Type B pancreatic cell (in vitro differentiated cells): ENCODE measurements at places on chromosomes 6 and 20. TPM values are rescaled to one million over a fixed set of nuclear protein-coding genes. Genes with fewer than 3 reads are reported as not detected.
A peak's percentile ranks its signal among the peaks of the same experiment; 100 is the strongest.

DNA sequence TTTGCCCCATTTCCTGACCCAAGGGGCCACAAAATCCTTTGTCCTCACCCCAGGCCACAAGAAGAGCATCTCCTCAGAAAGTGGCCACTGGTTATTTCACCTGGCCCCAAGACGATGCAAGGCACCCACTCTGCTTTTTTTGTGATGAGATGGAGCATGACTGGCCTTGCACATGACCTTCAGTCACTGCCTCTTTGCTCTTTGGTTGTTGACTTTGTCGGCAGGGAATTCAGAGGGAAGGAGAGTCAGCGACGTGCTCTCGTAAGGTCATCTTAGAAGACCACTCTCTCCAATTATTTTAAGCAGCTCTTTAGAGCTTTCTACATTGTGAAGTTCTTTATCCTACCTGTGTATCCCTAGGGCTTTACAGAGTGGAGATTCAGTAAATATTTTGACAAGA lies 306.7 kb downstream of the PLCB1 start:
- no peak overlapping the region for H3K4me3 ChIP-seq
- no peak for DNase-seq
- no peaks in the 10 kb centered on the region for H3K27me3 ChIP-seq
- no peaks in the 10 kb centered on the region for H3K36me3 ChIP-seq
- no peak overlapping the region for H3K27ac ChIP-seq
- peaks cover 7% of the 10 kb centered on the region for H3K4me1 ChIP-seq

DNA sequence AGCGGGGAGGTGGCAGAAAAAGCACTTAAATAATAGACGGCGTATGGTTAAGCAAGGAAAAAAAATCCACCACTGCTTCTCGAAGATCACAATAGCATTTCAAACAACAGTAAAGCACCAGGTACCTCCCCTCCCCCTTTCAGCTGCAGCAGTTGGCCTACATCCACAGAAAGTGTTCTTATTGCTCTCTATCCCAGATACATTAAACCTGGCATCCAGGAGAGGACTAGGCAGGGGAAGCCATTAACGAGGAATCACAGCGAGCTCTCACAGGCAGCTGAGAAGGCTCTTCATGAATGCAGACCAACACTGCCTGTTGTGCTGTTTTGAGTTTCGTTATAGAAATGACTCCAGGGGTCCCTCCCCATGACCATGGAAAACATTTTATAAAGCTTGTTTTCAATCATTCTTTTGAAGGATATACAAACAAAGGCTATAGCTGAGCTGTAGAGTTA lies 11.8 kb downstream of the FYN start:
- DNase-seq, result no peak
- peaks cover 8% of the 10 kb centered on the region for H3K36me3 ChIP-seq
- H3K4me1 ChIP-seq, result peaks cover 47% of the 10 kb centered on the region
- peak overlapping the region; percentile 17 for H3K27ac ChIP-seq

GRCh38 chr6:159174263-159174969 lies 5.2 kb downstream of the FNDC1 start:
- peaks cover 80% of the 10 kb centered on the region for H3K27me3 ChIP-seq
- H3K4me1 ChIP-seq, result peaks cover 7% of the 10 kb centered on the region
- H3K27ac ChIP-seq, result no peak overlapping the region
- no peak overlapping the region for H3K4me3 ChIP-seq

DNA sequence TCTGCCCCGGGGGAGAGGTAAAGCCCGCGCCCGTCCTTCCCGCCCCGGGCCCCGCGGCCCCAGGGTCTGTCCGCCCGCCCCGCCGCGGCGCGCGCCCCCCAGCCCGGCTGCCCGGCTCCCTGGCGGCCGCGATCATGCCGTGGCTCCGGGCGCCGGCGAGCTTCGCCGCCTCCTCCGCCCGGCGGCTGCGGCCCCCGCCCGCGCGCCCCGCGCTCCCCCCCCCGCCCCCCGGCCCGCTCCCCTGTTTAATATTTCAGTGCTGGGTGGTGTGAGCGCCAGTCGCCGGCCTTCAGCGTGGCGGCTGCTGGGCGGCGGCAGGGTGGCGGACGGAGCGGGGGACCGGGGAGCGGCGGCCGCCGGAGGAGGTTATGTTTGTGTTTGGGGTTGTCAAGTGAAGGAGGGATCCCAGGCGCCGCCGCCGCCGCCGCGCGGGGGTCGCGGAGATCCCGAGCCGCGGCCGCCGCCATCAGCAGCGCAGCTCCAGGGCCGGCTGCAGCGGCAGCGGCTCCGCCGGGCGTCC lies at the start of gene HIVEP1:
Gene HIVEP1 (plus strand): TSS at position 275 of the 520 bp plus-strand sequence. CDS start 3,317 bp downstream, outside the sequence.
- peak within 1 kb of the TSS; percentile 91 for H3K4me3 ChIP-seq
- H3K36me3 ChIP-seq, result peaks cover 20% of the 10 kb centered on the region
- peak; percentile 74 for DNase-seq
- peak within 1 kb of the TSS; percentile 96 for H3K27ac ChIP-seq
- H3K4me1 ChIP-seq, result peaks cover 32% of the 10 kb centered on the region

The MMP24 gene
- 2.2 and 2.6 TPM in 2 replicates for total RNA-seq

The HTR1E gene
- total RNA-seq, result 0.39 and 0.52 TPM in 2 replicates

The NRSN1 gene
- 0.17 TPM in 1 of 2 replicates, not detected in the other for total RNA-seq

DNA sequence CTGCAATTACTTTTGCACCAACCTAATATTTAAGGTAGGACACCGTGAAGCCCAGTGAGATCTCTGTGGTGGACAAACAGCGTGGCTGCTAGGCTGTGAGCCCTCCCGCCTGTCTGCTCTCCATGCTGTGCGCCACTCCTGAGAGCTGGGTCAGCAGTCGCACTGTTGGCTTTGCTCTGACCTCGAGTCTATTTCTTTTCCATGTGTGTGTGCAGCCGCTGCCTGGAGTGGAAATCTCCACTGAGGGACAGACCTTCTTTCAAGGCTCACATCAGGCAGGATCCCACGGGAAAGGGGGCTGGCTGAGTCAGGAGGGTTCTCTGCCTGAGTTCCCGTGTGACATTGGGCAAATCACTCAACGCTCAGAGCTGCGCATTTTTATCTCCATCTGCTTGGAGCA lies 27.1 kb downstream of the RIPOR3 start:
- peaks cover 2% of the 10 kb centered on the region for H3K27me3 ChIP-seq
- peak overlapping the region; percentile 96 for H3K27ac ChIP-seq
- no peak overlapping the region for H3K4me3 ChIP-seq

The IL20RA gene
- 0.90 and 1.7 TPM in 2 replicates for total RNA-seq

The LTB gene
- total RNA-seq, result 0.34 and 1.0 TPM in 2 replicates

The TMEM181 gene
- total RNA-seq, result 26.3 and 26.5 TPM in 2 replicates

DNA sequence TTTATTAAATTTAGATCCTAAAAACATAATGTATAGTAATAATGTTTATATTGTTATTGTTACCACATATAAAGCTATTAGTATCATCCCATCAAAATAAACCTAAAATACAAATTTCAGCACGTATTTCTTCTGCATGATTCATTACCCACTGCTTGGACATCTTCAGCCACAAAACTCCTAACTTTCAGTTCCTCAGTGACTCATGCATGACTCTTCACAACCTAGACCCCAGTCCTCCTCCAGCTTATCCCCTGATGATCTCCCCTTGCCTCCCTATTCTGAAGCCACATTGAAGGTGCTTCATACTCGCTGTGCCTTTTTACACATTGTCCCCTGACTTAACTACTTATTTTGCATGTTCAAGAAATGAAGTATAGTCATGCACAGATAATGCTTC lies 11.2 kb upstream of the GPRC6A start:
- no peaks in the 10 kb centered on the region for H3K36me3 ChIP-seq
- H3K4me1 ChIP-seq, result no peaks in the 10 kb centered on the region
- no peak for DNase-seq
- no peak overlapping the region for H3K4me3 ChIP-seq

DNA sequence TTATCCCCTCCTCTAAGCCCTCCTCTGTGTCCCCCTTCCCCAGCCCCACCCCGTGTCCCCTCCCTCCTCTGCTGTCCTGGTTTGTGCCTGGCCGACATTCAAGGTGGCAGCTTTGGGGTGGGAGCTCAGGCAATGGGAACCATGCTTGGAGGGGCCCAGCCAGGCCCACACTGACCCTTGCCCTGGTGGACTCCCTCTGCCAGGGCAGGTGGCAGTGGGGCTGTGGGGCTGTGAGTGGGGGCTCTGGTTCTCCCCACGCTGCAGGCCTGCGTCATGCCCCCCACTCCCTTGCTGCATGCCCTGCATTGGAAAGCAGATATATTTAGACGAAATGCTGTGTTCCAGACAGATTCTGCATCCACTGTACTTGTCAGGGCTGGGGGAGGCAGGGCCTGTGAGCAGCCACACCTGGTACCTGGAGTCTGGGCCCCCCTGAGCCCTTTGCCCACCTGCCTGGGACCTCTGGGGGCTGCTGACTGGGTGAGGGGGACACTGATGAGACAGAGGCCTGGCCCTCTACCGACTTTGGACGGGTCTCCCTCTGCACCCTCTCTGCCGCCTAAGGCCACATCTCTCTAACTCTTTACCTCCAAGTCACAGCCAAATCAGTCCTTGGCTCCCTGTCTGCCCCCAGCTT lies 14.2 kb downstream of the DLGAP4 start:
- no peak overlapping the region for H3K4me3 ChIP-seq
- peaks cover 27% of the 10 kb centered on the region for H3K27me3 ChIP-seq
- no peak overlapping the region for H3K27ac ChIP-seq
- DNase-seq, result no peak
- no peaks in the 10 kb centered on the region for H3K4me1 ChIP-seq

The GTSF1L gene
- not detected in 2 replicates for total RNA-seq

The TSPO2 gene
- total RNA-seq, result not detected in 2 replicates

- H3K36me3 ChIP-seq, result no peaks in the 10 kb centered on the region
- H3K27me3 ChIP-seq, result peaks cover 10% of the 10 kb centered on the region
- no peaks in the 10 kb centered on the region for H3K4me1 ChIP-seq
- no peak overlapping the region for H3K4me3 ChIP-seq
Observed at GRCh38 chr20:63403403-63404105, 42.4 kb upstream of the CHRNA4 start.

The FRK gene
- total RNA-seq, result 6.2 and 13.2 TPM in 2 replicates

The PSORS1C2 gene
- total RNA-seq, result not detected in 2 replicates

DNA sequence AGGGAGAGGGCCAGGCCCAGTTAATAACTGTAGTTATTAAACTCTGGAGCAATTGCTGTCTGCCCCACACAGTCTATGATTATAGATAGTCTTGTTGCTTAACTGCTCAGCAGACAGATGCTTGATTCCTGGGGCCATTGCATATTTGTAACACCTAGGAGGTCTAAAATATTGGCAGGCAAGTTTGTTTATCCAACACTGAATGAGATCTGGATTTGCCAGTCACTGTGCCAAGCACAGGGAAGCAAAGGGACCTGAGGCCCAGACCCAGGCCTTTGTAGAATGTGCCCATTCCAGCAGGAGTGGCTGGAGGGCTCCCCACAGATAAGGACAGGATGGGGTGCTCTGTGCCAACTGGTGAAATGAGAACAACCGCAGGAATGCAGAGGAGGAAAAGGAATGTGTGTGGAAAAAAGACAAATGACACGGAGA lies 17.6 kb upstream of the ENTPD6 start:
- H3K27ac ChIP-seq, result no peak overlapping the region
- no peak overlapping the region for H3K4me3 ChIP-seq
- H3K27me3 ChIP-seq, result peaks cover 37% of the 10 kb centered on the region
- peaks cover 6% of the 10 kb centered on the region for H3K4me1 ChIP-seq
- no peaks in the 10 kb centered on the region for H3K36me3 ChIP-seq

GRCh38 chr20:53897884-53898555 lies 172.4 kb downstream of the BCAS1 start:
- no peak for DNase-seq
- no peaks in the 10 kb centered on the region for H3K27me3 ChIP-seq
- no peak overlapping the region for H3K4me3 ChIP-seq
- H3K36me3 ChIP-seq, result no peaks in the 10 kb centered on the region

GRCh38 chr6:14383393-14384174 lies 266.0 kb downstream of the CD83 start:
- no peak overlapping the region for H3K4me3 ChIP-seq
- H3K4me1 ChIP-seq, result peaks cover 35% of the 10 kb centered on the region
- DNase-seq, result no peak
- H3K27me3 ChIP-seq, result peaks cover 2% of the 10 kb centered on the region
- peaks cover 5% of the 10 kb centered on the region for H3K36me3 ChIP-seq

DNA sequence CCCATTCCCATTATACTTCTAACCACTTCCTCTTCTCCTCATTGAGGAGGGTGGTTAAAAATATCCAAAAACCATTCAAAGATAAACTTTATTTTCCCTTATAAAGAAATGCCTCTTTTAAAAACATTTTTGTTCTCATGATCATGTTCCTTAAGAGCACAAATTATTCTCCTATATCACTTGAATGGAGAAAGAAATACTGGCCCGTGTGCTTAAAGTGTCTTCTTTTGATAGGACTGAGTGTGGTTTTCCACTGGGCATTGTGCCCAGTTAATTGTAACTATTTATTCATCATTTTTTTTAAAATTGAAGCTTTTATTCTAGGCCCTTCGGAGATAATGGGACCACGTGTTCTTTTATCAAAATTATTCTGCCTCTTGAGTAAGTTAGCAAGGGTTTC lies 871.5 kb downstream of the QKI start:
- no peaks in the 10 kb centered on the region for H3K36me3 ChIP-seq
- DNase-seq, result no peak
- no peak overlapping the region for H3K27ac ChIP-seq
- H3K4me3 ChIP-seq, result no peak overlapping the region

- H3K27me3 ChIP-seq, result peaks cover 49% of the 10 kb centered on the region
- H3K27ac ChIP-seq, result no peak overlapping the region
- no peaks in the 10 kb centered on the region for H3K36me3 ChIP-seq
- DNase-seq, result no peak
- H3K4me1 ChIP-seq, result peaks cover 35% of the 10 kb centered on the region
Observed at GRCh38 chr6:40326714-40327421, 260.3 kb downstream of the LRFN2 start.

The CPXM1 gene
- 6.6 and 106 TPM in 2 replicates for total RNA-seq

DNA sequence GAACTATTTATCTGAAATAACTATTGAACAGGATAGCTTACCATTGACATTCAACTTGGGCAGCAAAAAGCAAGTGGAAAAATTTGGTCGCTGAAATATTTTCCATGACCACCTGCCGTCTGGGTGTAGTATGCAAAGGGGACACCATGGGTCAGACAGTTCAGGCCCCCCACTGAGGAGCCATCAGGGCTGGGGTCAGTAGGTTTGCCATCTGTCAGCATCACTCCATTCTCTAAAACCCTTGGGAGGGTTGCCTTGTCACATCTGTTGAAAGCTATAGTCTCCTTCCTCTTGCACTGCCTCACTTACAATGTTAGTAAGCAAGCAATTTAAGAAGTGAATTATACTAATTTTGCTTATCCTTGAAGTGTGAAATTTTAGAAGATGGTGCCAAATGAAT lies 44.9 kb downstream of the NRN1 start:
- no peaks in the 10 kb centered on the region for H3K36me3 ChIP-seq
- H3K27ac ChIP-seq, result no peak overlapping the region
- peaks cover 5% of the 10 kb centered on the region for H3K27me3 ChIP-seq
- no peak for DNase-seq
- no peaks in the 10 kb centered on the region for H3K4me1 ChIP-seq

- no peak for DNase-seq
- no peaks in the 10 kb centered on the region for H3K4me1 ChIP-seq
- no peaks in the 10 kb centered on the region for H3K36me3 ChIP-seq
- no peak overlapping the region for H3K27ac ChIP-seq
- no peaks in the 10 kb centered on the region for H3K27me3 ChIP-seq
Observed at GRCh38 chr6:72936766-72937559, 288.3 kb downstream of the KHDC1L start.

The RAD21L1 gene
- not detected in 2 replicates for total RNA-seq

The FAM217A gene
- total RNA-seq, result not detected in 2 replicates

The PBX2 gene
- 137 and 166 TPM in 2 replicates for total RNA-seq
